ENCODE measurements at places on chromosomes 2 and 18.
A peak's percentile ranks its signal among the peaks of the same experiment; 100 is the strongest.

DNA sequence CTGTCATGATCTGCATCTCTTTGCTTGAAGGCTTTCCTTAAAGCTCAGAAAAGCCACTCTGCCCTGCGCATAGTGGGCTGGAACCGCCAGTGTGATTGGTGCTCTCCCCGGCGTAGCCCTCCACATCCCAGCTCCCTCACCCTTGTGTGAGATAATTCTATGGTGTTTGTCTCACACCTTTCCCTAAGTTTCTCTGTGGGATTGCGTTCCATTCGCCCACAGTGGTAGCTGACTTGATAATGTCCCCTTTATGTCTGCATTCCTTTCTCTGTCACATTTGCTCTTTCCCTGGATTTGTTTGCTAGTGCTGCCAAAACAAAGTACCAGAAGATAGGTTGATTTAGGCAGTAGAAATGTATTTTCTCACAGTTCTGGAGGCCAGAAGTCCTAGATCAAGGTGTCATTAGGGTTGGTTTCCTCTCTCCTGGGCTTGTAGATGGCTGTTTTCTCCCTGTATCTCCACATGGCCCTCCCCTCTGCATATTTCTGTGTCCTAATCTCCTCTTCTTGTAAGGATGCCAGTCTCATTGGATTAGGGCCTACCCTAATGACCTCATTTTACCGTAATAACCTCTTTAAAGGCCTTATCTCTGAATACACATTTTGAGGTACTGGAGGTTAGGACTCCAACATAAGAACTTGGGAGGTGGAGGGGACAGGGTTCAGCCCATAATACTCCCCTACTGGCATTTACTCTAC lies 7.4 kb upstream of the TMEM87B start:
- no peak for DNase-seq

- no peak for DNase-seq
Measured at GRCh38 chr2:9519250-9519649, 36.4 kb downstream of the ADAM17 start.

DNA sequence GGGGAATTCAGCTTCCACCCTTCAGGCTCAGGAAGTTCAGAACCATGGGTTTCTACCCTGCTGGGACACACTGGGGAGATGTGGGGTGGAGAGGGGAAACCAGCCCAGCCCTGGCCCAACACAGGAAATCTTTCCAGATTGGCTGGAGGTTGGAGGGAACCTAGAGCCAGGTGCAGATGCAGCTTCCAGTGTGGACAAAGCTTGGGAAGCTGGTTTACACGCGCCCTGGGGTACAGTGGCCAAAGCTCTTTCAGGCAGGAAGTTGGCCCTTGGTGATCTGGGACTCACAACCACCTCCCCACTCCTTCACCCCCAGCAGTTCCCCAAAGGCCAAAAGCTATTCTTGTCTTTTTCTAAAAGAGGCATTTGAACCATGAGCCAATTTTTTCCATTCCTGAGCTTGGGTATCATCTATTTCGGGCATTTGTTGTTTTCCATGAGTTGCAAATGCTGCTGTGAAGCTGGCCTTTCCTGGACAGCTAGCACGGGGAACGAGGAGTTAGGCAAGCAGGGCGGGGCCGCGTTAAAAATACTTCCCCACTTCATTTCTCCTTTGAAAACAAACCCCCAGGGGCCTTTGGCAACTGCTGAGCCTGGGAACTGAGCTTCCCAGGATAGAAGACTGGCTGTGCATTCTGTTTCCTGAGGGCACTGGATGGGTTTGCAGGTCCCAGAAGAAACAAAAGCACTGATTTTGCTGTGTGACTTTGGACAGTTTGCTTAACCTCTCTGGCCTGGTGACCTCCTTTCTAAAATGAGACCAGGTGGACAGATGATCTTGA lies 3.1 kb upstream of the ARID5A start:
- DNase-seq = peak; percentile 76

DNA sequence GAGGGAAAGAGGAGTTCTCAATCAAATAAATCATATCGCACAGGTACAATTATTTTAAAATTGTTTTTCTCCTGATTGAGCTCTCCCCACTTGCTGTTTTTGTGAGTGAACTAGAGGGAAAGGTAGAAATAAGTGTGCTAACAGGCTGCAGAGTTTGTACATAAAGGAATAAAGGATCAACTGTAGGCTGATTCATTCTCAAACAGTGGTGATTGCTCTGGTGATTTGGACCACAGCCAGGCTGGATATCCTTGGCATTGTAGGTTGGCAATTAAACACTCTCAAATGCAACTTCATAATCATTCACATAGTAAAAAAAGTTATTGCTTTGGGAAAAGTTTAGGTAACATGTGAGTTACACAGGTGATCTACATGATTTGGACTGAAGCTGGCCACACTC lies 29.8 kb downstream of the LRP1B start:
- DNase-seq = no peak

DNA sequence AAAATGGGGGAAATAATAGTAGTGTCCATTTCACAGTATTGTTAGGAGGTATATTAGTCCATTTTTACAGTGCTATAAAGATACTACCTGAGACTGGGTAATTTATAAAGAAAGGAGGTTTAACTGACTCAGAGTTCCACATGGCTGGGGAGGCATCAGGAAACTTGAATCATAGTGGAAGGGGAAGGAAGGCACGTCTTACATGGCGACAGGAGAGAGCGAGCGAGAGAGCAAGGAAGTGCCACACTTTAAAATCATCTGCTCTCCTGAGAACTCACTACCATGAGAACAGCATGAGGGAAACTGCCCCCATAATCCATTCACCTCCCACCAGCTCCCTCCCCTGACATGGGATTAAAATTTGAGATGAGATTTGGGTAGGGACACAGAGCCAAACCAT lies 23.4 kb downstream of the MGAT5 start:
- no peak for DNase-seq
